ENCODE measurements at places on chromosomes 2 and 18. TPM values are rescaled to one million over a fixed set of nuclear protein-coding genes. Genes with fewer than 3 reads are reported as not detected.

CDH2 gene
- total RNA-seq = 2.0 TPM

DRC1 gene
- under 0.01 TPM for total RNA-seq

FAM124B gene
- not detected for total RNA-seq

EVX2 gene
- total RNA-seq = not detected

NTSR2 gene
- under 0.01 TPM for total RNA-seq

ERICH2 gene
- total RNA-seq = 3.1 TPM

CKAP2L gene
- 0.26 TPM for total RNA-seq

IHH gene
- total RNA-seq = not detected

ADD2 gene
- total RNA-seq = 2.5 TPM

STARD6 gene
- total RNA-seq = not detected

BOLL gene
- not detected for total RNA-seq

CLHC1 gene
- total RNA-seq = 7.2 TPM

HOXD12 gene
- not detected for total RNA-seq

IL36A gene
- total RNA-seq = not detected
